ENCODE measurements at places on chromosomes 3 and 15.
A peak's percentile ranks its signal among the peaks of the same experiment; 100 is the strongest.

GRCh38 chr15:37031198-37031597 lies 69.2 kb downstream of the MEIS2 start:
- DNase-seq, result no peak

GRCh38 chr3:44969154-44969827 lies 6.7 kb downstream of the ZDHHC3 start:
- DNase-seq, result no peak

GRCh38 chr3:177431525-177432176 lies 234.4 kb upstream of the TBL1XR1 start:
- no peak for DNase-seq

GRCh38 chr3:120344349-120344748 lies 4.8 kb downstream of the LRRC58 start:
- DNase-seq, result no peak

DNA sequence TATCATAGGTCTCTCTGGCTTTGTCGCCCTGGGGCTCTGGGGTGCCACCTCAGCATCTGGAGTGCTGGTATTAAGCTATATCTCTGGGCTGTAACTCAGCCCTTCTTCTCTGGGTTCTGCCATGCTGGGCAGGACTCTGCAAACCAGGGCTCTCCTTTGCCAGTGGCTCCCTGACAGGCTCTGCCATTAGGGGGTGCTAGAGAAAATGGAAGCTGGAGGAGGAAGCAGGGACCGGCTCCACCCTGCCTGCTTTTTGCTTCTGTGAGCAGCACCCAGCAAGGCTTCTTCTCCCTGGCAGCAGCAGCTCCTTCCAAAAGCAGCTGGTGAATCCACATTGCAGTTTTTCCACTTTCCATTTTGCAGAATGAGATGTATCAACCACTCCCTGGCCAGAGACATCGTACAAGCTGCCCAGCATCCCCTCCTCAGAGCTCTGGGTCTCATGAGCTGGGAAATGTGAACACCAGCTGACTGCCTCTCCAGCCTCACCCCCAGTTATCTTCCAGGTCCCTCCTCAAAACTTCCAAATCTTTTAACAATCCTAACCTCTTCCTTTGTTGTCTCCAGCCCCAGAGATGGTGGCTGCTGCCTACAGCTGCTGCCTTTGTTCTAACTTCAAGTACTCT lies 165.0 kb downstream of the ABHD5 start:
- DNase-seq, result peak; percentile 84

DNA sequence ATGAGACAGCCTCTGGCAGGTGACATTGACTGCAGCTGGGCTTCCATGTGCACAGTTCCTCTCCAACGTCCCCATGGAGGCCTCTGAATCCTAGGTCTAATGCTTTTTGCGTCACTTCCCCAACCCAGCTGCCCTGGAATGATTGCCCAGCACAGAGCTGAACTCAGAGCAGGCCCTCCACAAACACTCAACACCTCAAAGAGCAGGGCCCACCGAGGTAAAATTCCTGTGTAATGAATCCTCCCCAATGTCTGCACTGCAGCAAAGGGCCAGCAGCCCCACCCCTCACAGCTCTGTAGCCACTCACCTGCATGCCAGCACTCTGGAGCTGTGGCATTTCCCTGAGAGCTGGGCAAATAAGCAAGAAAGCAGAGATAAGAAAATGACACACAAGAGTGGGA lies 42.6 kb upstream of the DUSP7 start:
- no peak for DNase-seq

GRCh38 chr3:156098437-156099035 lies 21.8 kb upstream of the KCNAB1 start:
- DNase-seq, result no peak

DNA sequence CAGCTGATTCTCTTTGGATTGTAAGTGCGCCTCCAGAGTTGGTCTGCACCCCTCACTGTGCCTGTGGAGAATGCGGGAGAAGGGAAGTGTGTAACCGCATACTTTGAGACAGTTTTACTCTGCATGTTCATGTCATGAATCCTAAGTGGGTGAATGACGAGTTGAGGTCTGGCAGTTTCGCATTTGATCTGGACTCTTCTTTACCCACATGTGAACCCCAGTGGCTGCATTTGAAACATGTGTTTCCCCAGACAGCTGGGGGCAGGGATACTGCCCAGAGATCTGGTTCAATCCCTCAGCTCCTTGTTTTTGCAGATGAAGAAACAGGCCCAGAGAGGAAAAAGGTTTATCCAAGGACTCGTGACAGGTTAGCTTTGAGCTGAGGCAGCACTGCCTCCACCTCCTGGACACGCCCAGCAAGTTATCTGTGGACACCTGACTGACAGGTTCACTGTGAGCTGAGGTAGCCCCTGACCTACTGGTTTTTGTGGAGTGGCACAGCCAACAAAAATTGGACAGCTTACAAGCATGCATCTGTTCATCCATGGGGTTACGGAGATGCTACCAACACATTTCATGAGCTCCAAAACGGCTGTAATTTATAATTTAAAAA lies 207.3 kb downstream of the XXYLT1 start:
- DNase-seq, result no peak

- no peak for DNase-seq
Measured at GRCh38 chr3:160747422-160747821, 8.6 kb upstream of the PPM1L start.

DNA sequence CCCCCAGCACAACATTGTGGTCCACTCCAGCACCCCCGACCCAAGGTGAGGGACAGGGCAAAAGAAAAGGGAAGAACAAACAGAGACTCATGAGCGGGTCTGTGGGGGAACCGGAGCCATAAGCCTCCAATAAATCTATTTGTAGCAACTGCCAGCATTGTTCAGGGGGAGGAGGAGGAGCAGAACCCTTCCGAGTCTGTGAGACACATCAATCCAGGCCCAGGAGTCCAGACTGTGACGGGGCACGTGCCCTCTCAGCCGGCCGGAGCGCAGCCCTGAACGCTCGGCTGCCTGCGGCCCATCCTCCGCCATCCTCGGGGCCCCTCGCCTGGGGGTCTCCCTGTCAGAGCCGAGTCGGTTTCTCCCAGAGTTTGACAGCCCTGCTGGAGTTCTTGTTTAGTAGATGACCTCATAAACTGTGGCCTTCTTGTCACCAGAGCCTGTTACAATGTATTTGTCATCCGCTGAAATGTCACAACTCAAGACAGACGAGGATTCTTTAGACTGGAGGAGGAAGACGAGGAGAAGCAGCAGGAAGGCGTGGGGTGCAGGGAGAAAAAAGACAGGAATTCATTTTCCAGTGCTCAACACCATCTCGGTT lies 47.9 kb downstream of the TLE3 start:
- DNase-seq, result no peak

DNA sequence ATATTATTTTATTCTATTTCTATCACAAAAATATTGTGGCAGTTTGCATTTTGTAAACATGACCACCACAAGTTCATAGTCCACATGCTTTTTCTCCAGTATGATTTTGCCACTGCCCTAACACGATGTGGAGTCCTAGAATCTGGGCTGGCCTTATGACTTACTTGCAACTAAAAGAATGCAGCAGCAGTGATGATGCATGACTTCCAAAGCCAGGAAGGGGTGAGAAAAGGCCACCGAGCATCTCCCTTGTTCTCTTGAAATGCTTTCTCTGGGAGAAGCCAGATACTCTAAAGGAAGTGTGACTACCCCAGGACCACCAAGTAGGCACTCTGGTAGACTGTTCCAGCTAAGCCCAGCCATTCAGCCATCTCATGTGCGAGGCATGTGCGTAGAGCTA lies 191.6 kb upstream of the MRPL3 start:
- DNase-seq, result no peak

DNA sequence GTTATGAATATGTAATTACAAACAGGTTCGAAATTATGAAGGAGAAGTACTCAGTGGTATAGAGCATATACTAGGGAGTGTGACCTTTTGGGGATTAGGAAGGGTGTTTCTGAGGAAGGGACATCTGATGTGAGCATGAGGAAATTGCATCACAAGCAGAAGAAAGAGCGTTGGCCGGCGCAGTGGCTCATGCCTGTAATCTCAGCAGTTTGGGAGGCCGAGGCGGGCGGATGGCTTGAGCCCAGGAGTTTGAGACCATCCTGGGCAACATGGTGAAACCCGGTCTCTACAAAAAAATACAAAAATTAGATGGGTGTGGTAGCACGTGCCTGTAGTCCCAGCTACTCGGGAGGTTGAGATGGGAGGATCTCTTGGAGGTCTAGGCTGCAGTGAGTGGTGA lies 6.9 kb downstream of the CMTM7 start:
- DNase-seq, result no peak

DNA sequence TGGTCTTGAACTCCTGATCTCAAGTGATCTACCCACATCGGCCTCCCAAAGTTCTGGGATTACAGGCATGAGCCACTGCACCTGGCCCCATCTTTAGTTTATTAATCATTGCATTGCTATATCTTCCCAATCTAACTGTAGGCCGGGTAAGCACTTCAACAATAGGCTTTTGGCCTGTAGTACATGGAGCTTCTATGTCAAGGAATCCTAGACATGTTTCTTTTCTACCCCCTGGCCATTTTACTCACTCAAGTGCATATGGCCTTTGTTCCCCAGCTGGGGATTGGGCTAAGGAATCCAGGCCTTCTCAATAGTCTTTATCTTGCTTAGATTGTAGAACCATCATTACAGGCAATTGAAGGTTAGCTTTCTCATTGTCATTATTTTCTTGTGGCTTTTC lies 122.3 kb upstream of the MBNL1 start:
- DNase-seq, result no peak

GRCh38 chr15:43241100-43241499 lies 20.3 kb upstream of the EPB42 start:
- no peak for DNase-seq

- no peak for DNase-seq
Measured at GRCh38 chr15:78085928-78086327, 6.4 kb upstream of the SH2D7 start.

DNA sequence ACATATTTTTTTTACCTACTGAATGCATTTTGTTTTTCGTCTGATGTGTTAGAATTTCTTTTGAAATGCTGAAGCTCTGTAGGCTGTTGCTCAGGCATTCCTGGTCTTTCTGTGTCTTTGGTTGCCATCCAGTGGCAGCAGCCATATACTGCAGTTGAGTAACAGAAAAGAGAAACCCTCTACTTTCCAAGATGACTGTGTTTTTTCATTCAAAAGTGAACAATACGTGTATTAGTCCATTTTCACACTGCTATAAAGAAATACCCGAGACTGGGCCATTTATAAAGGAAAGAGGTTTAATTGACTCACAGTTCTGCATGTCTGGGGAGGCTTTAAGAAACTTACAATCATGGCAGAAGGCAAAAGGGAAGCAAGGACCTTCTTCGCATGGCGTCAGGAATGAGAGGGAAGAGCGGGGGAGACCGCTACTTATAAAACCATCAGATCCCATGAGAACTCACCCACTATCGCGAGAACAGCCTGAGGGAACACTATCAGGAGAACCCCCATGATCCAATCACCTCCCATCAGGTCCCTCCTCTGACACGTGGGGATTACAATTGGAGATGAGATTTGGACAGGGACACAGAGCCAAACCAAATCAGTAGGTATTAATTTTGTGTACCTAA lies 4.7 kb upstream of the GOLGA8B start:
- peak; percentile 69 for DNase-seq

- DNase-seq, result no peak
Measured at GRCh38 chr3:122835590-122835989, 40.7 kb downstream of the SLC49A4 start.

GRCh38 chr3:97981886-97982285 lies 9.7 kb upstream of the RIOX2 start:
- no peak for DNase-seq

- DNase-seq, result no peak
Measured at GRCh38 chr15:73923488-73924164, 2.6 kb upstream of the LOXL1 start.

DNA sequence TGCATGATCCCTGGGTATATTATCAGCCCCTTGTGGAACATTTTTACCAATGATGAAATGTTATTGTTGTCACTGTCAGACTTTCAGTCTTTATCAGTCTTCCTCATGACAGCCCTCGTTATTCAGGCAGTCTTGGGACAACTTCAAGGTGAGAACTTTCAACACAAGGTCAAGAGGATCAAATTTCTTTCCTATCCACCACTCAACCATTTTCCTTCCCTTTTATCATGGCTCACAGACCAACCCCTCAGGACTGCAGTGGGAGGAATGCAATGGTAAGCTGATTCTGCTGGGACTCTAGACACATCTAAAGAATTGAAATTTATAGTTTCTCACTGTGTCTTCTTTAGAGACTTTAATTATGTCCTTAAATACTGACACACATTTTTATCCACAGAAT lies 107.0 kb upstream of the LSAMP start:
- DNase-seq, result no peak

- DNase-seq, result no peak
Measured at GRCh38 chr3:72174890-72175289, 389.9 kb upstream of the PROK2 start.

- DNase-seq, result no peak
Measured at GRCh38 chr3:138005627-138006026, 4.3 kb upstream of the CLDN18 start.

GRCh38 chr3:153973722-153974265 lies 147.4 kb upstream of the ARHGEF26 start:
- no peak for DNase-seq

- no peak for DNase-seq
Measured at GRCh38 chr3:37627951-37628620, 233.6 kb upstream of the CTDSPL start.

GRCh38 chr3:28151608-28152228 lies 89.7 kb upstream of the CMC1 start:
- no peak for DNase-seq

- no peak for DNase-seq
Measured at GRCh38 chr3:42658091-42658770, 4.7 kb downstream of the ZBTB47 start.

Data from H1 (cell line).